ENCODE measurements at places on chromosomes 11 and 22.

- no peak for DNase-seq
Measured at GRCh38 chr11:13280777-13281176, 3.2 kb downstream of the BMAL1 start.

DNA sequence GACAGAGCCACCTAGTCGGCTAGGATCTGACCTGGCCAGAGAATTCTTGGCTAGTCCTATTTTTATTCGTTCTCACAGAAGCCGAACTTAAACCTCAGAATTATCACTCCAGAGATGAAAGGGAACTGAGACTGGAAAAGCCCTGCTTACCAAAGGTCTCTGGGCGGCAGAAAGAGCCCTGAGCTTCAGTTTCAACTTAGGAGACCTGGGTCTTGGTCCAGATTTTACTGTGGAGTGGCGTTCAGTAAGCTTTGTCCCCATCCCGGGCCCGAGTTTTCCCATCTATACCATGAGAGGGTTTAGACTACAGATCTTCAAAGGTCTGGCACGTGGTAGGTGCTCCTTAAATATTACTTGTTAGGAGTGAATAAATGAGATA lies 516 bp downstream of the NEU3 start:
- peak; percentile 6 for DNase-seq

DNA sequence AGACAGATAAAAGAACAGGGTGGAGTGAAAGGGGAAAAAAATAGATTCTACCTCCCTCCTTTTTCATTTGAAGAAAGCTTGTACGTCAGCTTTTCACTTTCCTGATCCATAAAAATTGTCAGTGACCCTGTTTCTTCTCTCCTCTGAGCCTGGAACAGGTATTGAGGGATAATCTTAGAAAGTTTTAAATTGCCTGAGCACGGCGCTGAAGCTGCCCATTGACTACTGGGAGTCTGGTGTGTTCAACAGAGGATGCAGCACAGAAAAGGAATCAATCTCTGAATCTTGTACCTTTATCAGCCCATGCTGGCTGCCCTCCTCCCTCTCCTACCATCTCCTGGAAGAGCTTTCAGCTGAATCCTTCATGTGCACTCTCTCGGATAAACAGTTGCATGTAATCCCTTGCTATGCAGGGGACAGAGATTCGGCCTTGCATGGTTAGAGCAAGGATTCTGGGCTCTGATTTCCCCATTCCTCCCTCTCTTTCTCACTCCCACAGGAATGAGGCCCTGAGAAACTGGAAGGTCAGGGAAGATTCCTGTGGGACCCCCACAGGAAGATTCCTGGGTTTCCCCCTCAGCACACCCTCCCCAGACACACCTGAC lies 162.4 kb upstream of the SYN3 start:
- DNase-seq, result no peak

- DNase-seq, result no peak
Measured at GRCh38 chr11:69048031-69048693, 570 bp upstream of the TPCN2 start.

DNA sequence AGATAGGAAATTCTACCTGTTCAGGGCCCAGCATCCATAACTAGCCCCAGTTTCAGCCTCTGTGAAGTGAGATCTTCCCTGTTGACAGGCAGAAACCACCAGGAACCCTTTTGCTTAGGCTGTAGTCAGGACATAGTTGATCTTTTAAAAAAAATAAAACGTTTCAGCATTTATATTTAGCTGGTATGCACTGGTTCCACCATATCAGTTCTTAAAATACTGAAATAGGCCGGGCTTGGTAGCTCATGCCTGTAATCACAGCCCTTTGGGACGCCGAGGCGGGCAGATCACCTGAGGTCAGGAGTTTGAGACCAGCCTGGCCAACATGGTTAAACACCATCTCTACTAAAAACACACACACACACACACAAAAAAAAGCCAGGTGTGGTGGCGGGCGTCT lies 35.3 kb downstream of the GALNT18 start:
- no peak for DNase-seq

All from activated T-cell treated with anti-CD3 and anti-CD28 coated beads, Interleukin-2, amount 50 U/mL, for 72 hours (primary cell).